Fibroblast of mammary gland (primary cell): ENCODE measurements at places on chromosomes 11 and 22.

DNA sequence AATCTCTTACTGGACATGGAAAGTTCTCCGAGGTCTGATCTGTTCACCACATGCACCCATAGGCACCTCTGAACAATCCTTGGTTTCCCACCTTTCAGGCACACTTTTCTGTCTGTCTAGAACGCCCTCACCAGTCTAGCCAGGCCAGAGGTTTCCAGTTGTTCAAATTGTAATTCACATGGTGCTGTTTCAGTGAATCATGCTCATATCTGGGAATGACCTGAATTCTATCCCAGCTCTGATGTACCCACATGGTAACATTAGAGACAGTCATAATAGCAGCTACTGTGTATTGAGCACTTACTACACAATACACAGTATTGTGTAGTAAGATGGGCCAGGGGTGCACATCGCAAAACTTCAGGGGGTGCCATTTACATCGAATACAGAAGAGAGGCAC, 138.2 kb downstream of the COMMD9 start:
- peak; percentile 75 for DNase-seq

DNA sequence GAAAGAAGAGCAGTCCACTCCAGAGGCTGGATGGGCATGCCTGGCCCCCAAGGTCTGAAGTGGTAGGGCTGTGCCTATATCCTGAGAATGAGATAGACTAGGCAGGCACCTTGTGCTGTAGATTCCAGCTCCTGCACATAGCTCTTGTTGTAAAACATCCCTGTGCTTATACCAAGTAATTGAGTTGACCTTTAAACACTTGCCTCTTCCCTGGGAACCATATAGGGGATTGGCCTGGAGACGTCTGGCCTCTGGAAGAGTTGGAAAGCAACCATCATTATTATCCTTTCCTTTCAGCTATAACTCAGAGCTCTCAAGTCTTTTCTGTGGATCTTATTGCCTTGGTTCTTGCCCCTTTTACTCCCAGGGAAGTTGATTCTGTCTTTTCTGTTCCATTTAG, 15.1 kb downstream of the LIMK2 start:
- DNase-seq, result no peak

- DNase-seq, result no peak
These were observed 22.0 kb upstream of the CTSC start for GRCh38 chr11:88359541-88359940.

GRCh38 chr11:93099806-93100205, 98.0 kb downstream of the SLC36A4 start:
- peak; percentile 61 for DNase-seq

DNA sequence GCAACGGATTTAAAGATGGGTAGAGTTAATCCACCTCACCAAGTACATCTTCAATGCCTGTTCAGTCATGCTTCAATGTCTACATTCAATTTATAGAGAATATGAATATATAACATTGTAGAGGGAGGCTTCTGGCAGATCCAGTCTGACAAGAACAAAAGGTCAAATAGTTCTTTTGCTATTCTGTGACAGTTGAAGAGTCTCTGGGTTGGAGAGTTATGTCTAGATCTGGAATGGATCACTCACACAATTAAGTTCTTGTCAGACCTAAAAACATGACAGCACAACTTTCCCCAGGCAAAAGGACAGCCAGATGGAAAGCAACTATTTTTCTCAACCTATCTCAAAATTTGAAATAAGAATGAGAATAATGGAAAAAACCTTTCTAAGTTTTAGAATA, 15.3 kb upstream of the GAB2 start:
- DNase-seq, result no peak

DNA sequence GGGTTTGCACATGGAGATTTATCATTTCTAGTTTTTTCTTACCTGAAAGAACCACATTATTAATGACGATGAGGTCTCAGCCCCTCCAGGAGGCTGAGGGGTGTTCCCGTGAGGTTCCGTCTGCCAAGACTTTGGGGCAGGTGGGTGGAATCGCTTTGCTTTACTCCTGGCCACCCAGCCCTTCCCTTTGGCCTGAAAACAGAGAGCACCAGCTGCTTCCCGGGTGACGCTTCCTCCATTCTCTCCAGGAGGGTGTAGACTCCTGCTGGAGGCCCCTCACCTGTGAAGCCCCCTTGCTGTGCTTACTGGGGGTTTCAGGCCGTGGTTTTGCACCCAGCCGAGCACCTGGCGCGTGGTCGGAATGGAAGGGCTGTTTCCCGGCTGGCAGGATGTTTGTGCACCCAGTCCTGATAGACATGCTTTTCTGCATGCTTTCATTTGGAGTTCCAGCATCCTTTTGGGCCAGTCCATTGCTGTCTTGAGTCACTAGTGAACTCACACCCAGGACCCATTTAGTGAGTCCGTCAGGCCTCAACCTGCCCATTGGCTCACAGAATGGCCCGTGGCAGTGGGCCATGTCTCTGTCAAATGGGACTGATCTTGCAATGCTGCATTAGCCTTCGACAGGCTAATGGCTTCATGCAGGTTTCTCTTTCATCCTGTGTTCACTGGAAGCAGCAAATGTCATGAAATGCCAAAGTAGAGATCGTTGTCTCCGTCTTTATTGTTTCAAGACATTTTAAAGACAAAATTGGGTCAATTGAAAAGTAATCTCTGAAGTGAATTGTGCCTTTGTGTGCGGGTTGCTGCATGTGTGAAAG, 360.8 kb downstream of the TBC1D22A start:
- DNase-seq, result no peak
